ENCODE measurements at places on chromosomes 7 and 10. TPM values are rescaled to one million over a fixed set of nuclear protein-coding genes. Genes with fewer than 3 reads are reported as not detected.
A peak's percentile ranks its signal among the peaks of the same experiment; 100 is the strongest.

The CHST3 gene
- not detected for total RNA-seq

The BAMBI gene
- total RNA-seq: not detected

The GAD2 gene
- total RNA-seq: not detected

The SEMA4G gene
- total RNA-seq: 0.40 TPM

The DLG5 gene
- total RNA-seq: 3.5 TPM

The OLAH gene
- total RNA-seq: 0.37 TPM

The C10orf67 gene
- not detected for total RNA-seq

DNA sequence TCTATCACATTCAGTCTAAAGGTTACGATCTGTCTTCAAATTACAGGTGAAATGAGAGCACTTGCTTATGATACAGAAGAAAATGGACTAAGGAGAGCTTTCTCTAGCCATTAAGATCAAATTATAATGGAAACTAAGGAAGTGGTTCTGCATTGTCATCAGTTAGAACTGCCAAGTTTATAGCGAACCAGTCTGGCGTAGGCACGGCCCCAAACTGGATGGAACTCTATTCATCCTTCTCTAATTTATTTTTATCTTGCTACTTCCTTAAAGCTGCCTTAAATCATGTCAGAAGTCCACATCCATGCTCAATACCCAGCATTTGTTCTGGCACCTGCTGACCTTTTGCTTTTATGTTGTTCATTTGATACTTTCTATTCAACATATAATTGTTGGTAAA lies 63.7 kb upstream of the APBB1IP start:
- H3K27me3 ChIP-seq: peaks cover 8% of the 10 kb centered on the region
- no peaks in the 10 kb centered on the region for H3K36me3 ChIP-seq
- H3K4me3 ChIP-seq: no peak overlapping the region

- H3K4me1 ChIP-seq: peaks cover 13% of the 10 kb centered on the region
- H3K27ac ChIP-seq: no peak overlapping the region
- no peak for DNase-seq
- H3K36me3 ChIP-seq: no peaks in the 10 kb centered on the region
Measured at GRCh38 chr7:2611922-2612321, 19.9 kb upstream of the TTYH3 start.

DNA sequence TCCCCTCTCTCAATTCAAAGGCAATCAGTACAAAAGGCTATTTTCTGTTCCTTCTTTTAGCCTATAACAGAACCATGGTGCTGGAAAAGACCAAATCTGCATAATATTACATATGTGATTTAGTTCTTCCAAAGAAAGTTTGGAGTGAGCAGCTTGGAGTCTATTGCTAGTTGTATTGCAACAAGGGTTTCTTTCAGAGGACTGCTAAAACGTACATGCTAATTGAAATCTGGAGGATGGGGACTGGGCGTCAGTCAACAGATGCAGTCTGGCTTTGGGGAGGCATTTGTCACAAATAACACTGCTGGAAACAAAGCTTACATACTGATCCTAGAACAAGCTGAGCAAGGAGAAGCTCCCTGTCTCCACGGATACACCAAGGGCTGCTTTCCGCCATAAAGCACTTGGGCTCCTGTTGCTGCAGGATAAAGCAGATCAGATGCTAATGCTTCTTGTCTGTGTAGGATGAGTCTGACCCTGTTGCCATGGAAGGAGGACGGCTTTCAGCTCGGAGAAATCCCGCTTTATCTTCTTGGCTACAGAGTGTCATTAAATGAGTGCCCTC lies 883.5 kb downstream of the SORCS1 start:
- no peak for DNase-seq
- H3K36me3 ChIP-seq: no peaks in the 10 kb centered on the region
- H3K27me3 ChIP-seq: no peaks in the 10 kb centered on the region

GRCh38 chr7:66206934-66207240 lies 1.8 kb downstream of the TPST1 start:
- DNase-seq: no peak
- H3K27ac ChIP-seq: no peak overlapping the region
- H3K27me3 ChIP-seq: peaks cover 20% of the 10 kb centered on the region
- no peaks in the 10 kb centered on the region for H3K36me3 ChIP-seq
- peaks cover 32% of the 10 kb centered on the region for H3K4me1 ChIP-seq
- H3K4me3 ChIP-seq: no peak overlapping the region

- DNase-seq: no peak
- H3K36me3 ChIP-seq: no peaks in the 10 kb centered on the region
- H3K27ac ChIP-seq: no peak overlapping the region
- peak overlapping the region; percentile 22 for H3K4me3 ChIP-seq
- H3K4me1 ChIP-seq: peaks cover 14% of the 10 kb centered on the region
- peaks cover 62% of the 10 kb centered on the region for H3K27me3 ChIP-seq
Measured at GRCh38 chr10:124447751-124448466, 1.9 kb downstream of the NKX1-2 start.

- H3K36me3 ChIP-seq: no peaks in the 10 kb centered on the region
- H3K27ac ChIP-seq: peak overlapping the region; percentile 76
- H3K4me1 ChIP-seq: peaks cover 6% of the 10 kb centered on the region
- DNase-seq: peak; percentile 24
- no peak overlapping the region for H3K4me3 ChIP-seq
- no peaks in the 10 kb centered on the region for H3K27me3 ChIP-seq
Measured at GRCh38 chr7:40234046-40234445, 99.2 kb downstream of the SUGCT start.

GRCh38 chr10:66538371-66538770 lies 387.5 kb upstream of the LRRTM3 start:
- H3K27me3 ChIP-seq: no peaks in the 10 kb centered on the region
- H3K36me3 ChIP-seq: no peaks in the 10 kb centered on the region
- DNase-seq: no peak
- H3K27ac ChIP-seq: no peak overlapping the region
- H3K4me1 ChIP-seq: no peaks in the 10 kb centered on the region

- no peaks in the 10 kb centered on the region for H3K4me1 ChIP-seq
- no peaks in the 10 kb centered on the region for H3K36me3 ChIP-seq
- H3K27me3 ChIP-seq: no peaks in the 10 kb centered on the region
- no peak overlapping the region for H3K27ac ChIP-seq
- no peak overlapping the region for H3K4me3 ChIP-seq
- no peak for DNase-seq
Measured at GRCh38 chr7:159167139-159167538, 22.5 kb upstream of the VIPR2 start.

- H3K27ac ChIP-seq: no peak overlapping the region
- H3K4me1 ChIP-seq: no peaks in the 10 kb centered on the region
- peaks cover 4% of the 10 kb centered on the region for H3K36me3 ChIP-seq
- no peak overlapping the region for H3K4me3 ChIP-seq
- no peaks in the 10 kb centered on the region for H3K27me3 ChIP-seq
Measured at GRCh38 chr7:96178581-96178980, 143.3 kb downstream of the SLC25A13 start.

DNA sequence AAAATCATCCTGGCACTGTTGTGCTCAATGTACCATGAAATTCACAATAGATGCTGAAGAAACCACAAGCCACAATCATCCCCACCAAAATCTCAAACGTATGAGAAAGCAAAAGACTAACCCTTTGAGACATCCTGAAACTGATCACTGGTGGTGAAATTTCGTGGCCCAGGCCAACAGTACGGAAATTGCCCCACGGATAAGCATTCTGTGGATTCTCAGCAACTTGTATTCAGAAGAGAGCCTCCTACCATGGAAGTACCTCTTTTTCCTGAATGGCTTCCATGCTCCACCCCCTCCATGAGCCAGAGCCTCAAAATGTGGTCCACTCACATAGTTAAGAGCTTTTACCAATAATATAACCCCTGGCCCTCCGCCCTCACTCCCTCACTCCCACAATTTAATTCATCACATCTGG lies 163.9 kb upstream of the AUTS2 start:
- no peak for DNase-seq
- H3K4me1 ChIP-seq: no peaks in the 10 kb centered on the region
- H3K36me3 ChIP-seq: no peaks in the 10 kb centered on the region

DNA sequence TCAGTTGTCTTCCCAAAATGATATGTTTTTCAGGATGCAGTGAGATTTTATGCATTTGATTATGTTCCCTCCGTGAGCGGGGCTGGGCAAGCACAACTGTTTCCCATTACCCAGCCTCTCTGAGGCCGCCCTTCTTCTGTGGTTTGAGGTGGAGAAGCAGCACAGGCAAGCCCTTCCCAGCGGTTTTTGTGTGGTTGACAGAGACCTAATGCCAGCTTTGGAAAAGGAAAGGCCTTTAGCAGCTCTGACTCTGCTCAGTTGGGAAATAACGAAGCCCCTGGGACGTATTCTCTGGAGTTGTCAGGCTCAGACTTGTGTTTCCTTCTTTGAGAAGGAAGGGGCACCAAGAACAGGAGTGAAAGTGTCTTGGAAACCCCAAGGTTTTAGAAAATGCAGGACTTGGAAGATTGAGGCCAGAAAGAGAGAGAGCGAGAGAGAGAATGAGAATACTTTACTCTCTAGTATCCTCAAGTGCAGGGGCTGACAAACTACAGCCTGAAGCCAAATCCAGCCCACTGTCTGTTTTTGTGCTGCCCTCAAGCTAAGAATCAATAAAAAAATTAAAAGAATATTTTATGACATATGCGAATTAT lies 20.6 kb upstream of the PDCD4 start:
- H3K36me3 ChIP-seq: peaks cover 4% of the 10 kb centered on the region
- peak overlapping the region; percentile 19 for H3K27ac ChIP-seq
- peak overlapping the region; percentile 46 for H3K4me3 ChIP-seq
- no peak for DNase-seq
- peaks cover 72% of the 10 kb centered on the region for H3K4me1 ChIP-seq

DNA sequence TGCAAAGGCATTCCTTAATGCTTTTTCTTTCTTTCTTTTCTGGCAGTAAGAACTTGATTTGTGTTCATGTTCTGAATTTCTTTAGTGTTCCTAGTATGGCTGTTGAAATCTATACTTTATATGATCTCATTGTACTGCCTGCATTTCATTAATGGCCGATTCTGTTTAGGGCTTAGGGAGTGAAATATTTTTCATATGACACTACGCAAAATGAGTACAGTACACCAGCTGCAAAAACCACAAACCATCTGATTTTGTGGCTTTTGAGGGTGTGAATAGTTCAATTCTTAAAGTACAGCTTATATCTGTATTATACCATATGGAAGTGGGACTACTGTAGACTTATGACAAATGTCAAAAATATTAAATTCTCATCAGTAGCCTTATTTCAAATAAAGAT lies 69.1 kb upstream of the FOXP2 start:
- H3K36me3 ChIP-seq: no peaks in the 10 kb centered on the region
- H3K4me1 ChIP-seq: no peaks in the 10 kb centered on the region
- no peak for DNase-seq
- H3K27me3 ChIP-seq: no peaks in the 10 kb centered on the region

GRCh38 chr10:125152450-125153368 lies 7.7 kb downstream of the CTBP2 start:
- peaks cover 64% of the 10 kb centered on the region for H3K27me3 ChIP-seq
- no peak overlapping the region for H3K4me3 ChIP-seq
- no peak for DNase-seq
- H3K27ac ChIP-seq: no peak overlapping the region

DNA sequence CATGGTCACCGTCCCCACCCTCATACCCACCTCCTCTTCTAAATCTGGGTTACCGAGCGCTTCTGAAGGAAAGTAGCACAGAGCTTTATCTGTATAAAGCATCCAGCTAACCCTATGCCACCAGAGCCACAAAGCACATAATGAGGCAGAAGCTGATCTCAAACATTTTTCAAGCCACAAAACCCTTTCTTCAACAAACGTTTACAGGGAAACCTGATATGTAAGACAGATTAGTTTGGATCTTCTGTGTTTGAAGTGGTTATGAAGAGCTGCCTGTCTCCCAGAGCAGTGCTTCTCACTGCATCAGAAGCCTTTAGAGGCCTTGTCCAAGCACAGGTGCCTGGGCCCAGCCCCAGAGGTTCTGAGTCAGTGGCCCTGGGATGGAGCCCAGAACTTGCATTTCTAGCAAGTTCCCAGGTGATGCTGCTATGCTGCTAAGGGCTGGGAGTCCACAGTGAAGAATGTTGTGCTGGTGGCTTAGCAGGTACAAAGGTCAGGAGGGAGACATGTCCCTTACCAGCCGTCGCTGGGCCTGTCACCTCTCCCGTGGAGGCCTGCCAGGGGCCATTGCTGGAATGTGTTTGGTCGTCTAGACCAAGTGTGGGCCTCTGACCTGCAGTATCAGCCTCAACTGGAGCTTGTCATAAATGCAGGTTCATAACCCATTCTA lies 90.4 kb downstream of the TAF3 start:
- DNase-seq: no peak
- no peaks in the 10 kb centered on the region for H3K27me3 ChIP-seq
- no peak overlapping the region for H3K27ac ChIP-seq
- peaks cover 5% of the 10 kb centered on the region for H3K4me1 ChIP-seq
- no peak overlapping the region for H3K4me3 ChIP-seq

GRCh38 chr7:127064-127598 lies 65.2 kb upstream of the FAM20C start:
- no peak overlapping the region for H3K27ac ChIP-seq
- no peaks in the 10 kb centered on the region for H3K27me3 ChIP-seq
- no peak for DNase-seq
- no peak overlapping the region for H3K4me3 ChIP-seq

- no peak overlapping the region for H3K27ac ChIP-seq
- H3K36me3 ChIP-seq: no peaks in the 10 kb centered on the region
- H3K27me3 ChIP-seq: no peaks in the 10 kb centered on the region
- no peak overlapping the region for H3K4me3 ChIP-seq
Measured at GRCh38 chr10:9157656-9158055, 1103.2 kb downstream of the GATA3 start.

DNA sequence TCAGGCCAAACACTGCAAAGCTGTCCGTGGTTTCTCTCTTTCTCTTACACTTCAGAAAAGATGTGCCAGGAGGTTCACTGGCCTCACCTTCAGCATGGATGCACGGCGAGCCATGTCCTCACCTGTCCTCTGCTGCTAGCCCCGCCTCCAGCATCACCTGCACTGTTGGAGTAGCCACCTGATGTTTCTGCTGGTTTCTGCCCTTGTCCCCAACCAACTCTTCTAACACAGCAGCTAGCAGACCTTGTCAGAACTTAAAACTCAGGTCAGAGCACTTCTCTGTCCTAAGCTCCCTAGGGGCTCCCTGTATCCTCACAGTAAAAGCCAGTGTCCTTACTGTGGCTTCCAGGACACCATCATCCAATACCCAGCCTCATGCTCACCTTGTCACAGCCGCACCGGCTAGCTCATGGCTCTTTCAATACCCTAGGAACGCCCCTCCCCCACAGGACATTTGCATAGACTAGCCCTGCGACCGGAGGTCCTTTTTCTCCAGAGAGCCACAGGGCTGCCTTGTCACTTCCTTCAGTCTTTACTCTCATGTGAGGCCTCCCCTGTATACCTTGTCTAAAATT lies 15.2 kb downstream of the PALD1 start:
- DNase-seq: peak; percentile 68
- H3K27me3 ChIP-seq: no peaks in the 10 kb centered on the region
- H3K4me1 ChIP-seq: peaks cover 51% of the 10 kb centered on the region
- peak overlapping the region; percentile 23 for H3K4me3 ChIP-seq
